BE2C (cell line): ENCODE measurements at places on chromosomes 11 and 22.

- no peak for DNase-seq
Measured at GRCh38 chr11:118003456-118003855, 17.3 kb downstream of the IL10RA start.

DNA sequence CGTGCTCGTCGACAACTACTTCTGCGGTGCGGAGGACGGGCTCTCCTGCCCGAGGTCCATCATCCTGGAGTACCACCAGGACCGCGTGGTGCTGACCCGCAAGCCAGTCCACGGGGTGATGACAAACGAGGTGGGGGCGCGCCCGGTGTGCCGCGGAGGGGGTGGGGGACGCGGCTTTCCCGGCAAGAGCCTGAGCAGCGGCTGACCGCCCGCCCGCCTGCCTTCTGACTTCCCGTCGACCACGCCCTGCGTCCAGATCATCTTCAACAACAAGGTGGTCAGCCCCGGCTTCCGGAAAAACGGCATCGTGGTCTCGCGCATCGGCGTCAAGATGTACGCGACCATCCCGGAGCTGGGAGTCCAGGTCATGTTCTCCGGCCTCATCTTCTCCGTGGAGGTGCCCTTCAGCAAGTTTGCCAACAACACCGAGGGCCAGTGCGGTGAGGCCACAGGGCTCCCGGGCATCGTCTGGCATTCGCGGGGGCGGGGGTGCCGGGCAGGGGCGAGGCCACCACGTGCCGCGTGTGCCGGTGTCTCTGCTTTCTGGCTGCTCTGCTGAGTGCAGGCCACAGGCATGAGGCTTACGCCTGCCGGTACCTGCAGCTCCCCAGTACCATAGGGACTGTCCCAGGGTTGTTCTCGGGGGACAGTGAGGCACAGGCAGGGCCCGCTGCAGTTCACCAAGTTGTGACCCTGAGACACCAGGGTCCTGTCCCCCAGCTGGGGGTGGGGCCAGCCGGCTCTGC lies 28.5 kb upstream of the MUC5B start:
- no peak for DNase-seq

- DNase-seq, result no peak
Measured at GRCh38 chr22:49406047-49406650, 421.5 kb downstream of the BRD1 start.

DNA sequence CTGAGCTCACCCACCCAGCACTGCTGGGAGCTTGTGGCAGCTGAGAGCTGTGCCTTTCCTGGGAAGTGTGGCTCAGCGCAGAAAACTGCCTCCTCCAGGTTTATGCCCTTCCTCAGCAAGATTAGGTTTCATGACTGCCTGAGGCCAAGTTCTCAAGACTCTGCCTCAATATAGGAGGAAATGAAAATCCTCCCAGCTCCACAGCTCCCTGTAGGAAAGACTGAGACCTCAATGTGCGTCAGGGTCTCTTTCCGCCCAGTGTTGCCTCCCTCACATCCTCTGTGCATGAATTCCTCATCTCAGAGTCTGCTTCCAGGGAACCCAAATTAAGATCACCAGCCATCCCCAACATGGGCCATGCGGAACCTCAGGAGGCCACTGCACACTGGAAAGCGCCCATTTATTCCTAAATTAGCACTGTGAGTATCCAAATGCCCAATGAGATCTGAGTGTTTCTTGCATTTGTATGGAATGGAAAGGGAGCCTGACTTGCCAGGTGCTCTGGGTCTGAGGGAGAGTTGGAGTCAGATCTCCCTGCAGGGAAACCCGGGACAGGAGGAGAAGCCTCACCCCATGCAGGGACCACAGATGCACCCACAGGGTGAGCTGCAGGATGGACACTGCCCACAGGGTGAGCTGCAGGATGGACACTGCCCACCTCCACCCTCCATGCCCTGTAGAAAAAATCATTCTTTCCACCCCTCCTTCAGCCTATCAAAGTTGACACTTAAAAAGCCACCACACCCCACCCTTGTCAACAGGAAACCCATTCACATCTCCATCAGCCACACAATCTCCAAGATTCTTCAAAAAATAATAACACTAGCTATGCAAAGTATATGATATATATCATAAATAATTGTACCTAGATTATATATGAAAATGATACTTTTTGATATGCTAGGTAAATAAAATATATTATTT lies 97.4 kb upstream of the IGLL5 start:
- no peak for DNase-seq

DNA sequence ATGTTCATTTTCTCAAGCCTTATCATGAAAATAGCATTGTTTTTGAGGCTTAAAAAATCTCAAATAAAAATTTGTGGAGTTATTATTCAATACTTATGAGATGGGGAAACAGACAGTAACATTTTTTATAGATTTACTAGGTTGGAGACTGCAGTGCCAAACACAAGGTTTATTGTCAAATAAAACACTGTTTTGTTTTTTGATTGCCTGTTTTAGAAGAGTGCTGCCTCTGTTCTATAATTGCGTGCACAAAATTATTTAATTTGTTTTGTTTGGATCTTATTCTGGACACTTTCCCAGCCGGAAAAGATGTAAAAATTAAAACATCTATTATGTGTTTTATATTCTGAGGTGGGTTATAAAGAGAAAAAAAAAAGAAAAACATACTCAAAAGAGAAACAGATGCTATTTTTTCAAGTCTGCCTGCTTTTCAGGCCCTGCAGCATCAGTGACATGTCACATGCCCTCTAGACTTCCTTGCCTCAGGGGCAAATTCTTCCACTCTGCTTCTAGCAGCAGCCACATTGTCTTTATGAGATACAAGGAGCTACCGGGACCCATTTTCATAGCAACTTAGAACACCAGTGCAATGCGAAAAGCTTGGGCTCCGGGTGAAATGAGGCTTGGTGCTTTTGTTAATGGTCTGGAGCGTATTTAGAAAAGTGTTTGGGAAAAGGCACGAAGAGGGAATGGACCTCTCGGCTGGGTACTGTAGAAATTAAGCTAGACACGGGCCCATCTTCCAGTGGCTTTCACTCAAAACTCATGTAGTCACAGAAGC lies 77.5 kb downstream of the EFCAB6 start:
- DNase-seq, result no peak

DNA sequence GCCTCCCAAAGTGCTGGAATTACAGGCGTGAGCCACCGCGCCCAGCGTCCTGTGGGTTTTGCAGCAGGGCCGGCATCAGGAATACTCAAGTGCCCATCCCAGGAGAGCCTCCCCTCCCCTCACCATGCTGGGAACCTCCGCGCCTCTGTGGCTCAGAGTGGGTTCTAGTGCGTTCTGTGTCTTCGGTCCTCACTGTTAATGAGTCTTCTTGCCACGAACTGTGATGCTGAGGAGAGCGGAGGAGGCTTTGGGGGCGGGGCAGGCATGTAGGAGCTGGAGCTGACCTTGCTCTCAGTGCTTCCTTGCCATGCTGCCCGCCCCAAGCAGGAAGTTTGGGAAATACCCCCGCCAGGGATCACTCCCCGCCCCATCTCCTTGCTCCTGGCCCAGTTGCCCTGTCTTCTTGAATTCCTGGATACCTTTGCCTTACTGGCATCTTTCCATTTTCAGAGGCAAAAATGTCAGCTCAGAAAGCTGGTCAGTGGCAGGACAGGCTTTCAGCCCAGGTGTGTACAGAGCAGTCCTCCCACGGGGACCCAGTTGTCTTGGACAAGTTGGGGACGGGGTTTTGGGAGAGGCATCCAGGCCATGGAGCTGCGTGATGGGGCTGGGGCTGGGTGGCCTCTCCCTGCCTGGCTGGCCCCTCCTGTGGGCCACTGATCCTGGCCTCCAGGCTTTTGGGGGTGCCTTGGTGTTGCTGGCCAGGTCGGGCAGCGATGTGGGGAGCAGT lies 5.1 kb downstream of the GRAMD4 start:
- DNase-seq, result no peak

- DNase-seq, result no peak
Measured at GRCh38 chr11:113840932-113841664, 34.3 kb downstream of the USP28 start.

DNA sequence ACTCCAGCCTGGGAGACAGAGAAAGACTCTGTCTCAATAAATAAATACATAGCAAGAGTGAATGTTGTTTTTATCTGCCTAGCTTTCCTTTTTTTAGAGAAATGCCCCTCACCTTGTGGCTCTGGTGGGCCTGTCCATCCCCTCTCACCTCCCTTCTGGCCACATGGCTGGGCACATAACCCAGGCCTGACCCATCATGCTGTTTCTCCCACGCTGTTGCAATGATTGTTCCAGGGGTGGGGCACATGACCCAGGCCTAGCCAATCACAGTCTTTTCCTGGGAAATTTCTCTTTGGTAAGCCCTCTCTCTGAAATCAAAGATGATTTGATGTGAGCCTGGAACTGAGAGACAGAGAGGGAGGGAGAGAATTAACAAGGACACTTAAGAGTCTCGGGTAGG lies 5.5 kb upstream of the CYTH4 start:
- no peak for DNase-seq

GRCh38 chr11:115408036-115408921 lies 95.9 kb downstream of the CADM1 start:
- no peak for DNase-seq

DNA sequence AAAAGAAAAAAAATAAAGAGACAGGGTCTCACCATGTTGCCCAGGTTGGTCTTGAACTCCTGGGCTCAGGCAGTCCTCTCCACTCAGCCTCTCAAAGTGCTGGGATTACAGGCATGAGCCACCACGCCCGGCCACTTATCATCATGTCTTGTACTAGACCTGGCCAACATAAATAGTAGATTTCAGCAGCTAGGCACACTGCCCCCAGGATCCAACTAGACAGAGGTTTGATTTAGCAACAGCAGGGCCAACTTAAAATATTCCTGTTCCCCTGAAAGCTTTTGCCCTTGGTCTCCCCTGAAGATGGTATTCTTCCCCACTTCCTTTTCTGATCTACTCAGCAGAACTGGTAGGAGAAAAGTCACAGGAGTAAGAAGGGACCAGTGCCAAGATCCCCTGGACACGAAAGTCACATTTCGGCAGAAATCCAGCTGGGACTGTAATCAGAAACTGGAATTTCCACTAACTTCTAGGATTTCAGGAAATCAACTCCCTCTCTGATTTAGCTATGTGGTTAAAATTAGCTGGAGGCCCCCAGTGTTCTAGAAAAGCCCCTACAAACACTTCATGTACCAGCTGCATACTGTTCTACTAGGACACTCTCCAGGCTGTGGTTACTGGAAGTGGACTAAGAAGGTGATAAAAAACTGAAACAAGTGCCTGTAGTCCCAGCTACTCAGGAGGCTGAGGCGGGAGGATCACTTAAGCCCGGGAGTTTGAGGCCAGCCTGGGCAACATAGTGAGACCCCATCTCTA lies 8.9 kb upstream of the PPP2R1B start:
- no peak for DNase-seq

- no peak for DNase-seq
Measured at GRCh38 chr11:119744577-119744976, 15.6 kb upstream of the NECTIN1 start.

DNA sequence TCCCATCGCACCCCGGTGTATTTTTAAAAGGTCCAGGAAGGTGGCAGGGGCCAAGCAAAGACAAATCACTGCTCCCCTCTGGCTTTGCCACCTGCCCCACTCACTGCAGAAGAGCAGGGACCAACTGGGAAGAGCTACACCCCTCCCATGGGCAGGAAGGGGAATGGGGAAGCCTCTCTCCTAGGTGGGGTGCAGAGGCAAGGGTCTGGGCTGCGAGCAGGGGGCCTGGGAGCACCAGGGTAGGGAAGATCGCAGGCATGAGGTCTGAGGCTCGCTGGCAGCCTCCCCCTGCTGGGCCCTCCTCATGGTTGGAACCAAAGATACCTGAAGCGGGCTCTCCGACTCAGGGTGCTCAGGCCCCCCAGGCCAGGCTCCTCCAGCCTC lies 36.8 kb downstream of the PISD start:
- no peak for DNase-seq

- DNase-seq, result peak; percentile 49
Measured at GRCh38 chr11:117097389-117098268, 599 bp downstream of the SIK3 start.

GRCh38 chr22:27972732-27973698 lies 54.0 kb upstream of the PITPNB start:
- no peak for DNase-seq

- DNase-seq, result no peak
Measured at GRCh38 chr11:78857688-78858087, 283.0 kb upstream of the NARS2 start.

DNA sequence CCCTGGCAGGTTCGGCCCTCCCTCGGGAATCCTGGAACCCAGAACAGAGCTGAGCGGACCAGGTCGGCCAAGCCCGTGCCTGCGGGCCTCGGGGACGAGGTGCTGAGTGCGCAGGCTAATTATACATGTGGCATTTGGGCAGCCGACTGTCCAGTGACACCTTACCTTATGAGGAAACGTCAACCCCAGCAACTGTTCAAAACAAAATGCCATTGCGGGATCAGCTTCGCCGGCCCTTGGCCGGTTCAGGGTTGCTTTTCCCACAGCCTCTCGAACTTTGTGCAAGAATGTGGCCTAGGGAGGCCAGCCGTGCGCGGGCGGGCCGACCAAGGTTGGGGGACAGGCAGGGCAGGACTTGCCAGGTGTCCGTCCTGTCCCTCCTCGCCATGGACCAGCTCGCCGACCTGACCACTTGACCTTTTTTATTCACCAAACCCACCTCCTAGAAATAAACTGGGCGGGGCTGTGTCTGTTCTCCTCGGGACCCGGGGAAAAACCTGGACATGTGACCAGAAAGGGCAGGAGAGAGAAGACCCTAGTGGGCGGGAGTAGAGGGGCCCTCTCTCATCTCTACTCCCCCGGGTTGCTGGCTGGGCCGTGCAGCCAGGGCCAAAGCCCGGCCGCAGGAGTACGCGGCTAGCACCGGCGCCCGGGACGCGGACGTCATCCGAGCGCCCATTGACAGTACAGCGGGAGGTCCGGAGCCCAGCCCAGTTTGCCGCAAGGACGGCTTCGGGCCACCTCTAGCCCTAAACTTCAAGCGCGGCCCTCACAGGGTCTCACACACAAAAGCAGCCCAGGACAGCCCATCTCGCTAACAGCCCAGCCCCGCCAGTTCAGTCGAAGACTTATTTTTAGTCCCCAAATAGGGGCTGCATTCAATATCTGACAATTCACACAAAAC lies 134.3 kb upstream of the C11orf58 start:
- no peak for DNase-seq

DNA sequence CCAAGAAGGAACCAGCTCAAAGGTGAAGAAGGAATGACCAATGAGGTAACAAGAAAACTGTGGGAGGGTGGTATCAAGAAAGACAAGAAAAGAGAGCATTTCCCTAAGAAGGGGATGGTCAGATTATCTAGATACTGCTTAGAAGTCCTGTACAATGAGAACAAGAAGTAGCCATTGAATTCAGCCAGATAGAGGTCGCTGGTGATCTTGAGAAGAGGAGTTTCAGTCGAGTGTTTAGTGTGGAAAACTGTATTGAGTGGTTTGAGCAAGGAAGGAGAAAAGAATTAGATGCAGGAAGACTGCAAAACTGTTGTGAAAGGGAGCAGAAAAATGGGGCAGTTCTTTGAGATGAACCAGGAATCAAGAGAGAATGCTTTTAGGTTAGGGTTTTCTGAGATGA lies 74.6 kb upstream of the FAT3 start:
- DNase-seq, result no peak
